ENCODE measurements at places on chromosomes 16 and 17.

DNA sequence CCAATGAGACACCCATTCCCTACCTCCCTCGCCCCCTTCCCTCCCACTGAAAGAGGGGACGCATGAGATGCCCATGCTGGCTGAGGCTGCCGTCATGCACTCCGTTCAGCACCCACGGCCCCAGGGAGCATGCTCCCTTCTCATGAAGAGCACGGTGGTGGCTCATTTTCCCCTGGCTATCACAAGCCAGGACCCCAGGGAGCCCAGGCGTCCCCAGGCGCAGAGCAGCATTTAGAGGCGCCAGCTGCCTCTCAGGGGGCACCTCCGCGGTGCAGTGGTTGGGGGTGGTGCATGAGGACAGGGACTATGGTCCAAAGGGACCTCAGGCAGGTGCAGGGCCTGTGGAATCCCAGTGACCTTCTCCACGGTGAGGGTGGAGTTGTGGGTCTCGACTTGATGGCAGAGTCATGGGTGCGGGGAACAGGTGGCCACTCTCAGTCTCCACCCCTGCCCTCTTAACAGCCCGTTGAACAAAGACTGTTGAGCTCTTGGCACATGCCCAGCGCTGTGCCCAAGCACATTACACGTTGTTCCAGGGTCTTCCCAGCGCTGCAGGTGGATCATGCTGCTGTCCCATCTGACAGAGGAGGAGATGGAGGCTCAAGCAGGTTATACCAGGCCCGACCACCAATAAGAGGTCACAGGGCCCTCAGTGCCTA is 13.6 kb downstream of the KIF19 start:
- no peak for DNase-seq

DNA sequence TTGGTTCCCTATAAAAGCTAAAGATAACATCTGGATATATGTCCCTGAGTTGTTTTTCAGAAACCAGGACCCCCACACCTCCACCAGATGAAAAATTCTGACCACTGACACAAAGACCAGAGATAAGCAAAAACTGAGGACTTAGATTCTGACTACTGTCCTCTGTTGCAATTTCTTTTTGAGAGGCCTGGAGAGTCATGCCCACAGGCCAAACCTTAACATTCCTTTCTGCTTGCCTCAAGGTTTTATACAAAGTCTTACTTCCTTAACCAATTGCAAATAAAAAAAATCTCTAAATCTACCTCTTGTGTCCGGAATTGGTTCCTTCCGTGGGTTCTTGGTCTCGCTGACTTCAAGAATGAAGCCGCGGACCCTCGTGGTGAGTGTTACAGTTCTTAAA is 228.5 kb downstream of the ABCC12 start:
- DNase-seq, result peak; percentile 13

DNA sequence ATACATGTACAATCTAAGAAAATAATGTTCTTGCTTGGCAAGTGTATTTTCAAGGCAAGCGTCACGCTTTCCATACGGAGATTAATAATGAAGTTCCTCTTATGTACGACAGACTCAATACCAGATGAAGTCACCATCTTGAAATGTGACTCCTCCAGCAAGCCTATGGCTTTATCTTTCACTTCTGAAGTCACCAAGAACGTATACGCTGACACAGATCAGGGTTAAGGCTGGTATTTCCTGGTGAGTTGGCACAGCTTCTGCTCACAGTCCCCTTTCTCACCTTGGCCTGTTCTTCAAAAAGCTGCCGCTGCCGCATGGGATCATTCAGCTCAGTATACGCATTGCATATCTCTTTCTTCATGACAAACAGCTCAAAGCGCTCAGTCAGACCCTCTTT is 6.1 kb upstream of the ADAT1 start:
- no peak for DNase-seq

- no peak for DNase-seq
Measured at GRCh38 chr16:12256921-12257320, 280.4 kb downstream of the SNX29 start.

DNA sequence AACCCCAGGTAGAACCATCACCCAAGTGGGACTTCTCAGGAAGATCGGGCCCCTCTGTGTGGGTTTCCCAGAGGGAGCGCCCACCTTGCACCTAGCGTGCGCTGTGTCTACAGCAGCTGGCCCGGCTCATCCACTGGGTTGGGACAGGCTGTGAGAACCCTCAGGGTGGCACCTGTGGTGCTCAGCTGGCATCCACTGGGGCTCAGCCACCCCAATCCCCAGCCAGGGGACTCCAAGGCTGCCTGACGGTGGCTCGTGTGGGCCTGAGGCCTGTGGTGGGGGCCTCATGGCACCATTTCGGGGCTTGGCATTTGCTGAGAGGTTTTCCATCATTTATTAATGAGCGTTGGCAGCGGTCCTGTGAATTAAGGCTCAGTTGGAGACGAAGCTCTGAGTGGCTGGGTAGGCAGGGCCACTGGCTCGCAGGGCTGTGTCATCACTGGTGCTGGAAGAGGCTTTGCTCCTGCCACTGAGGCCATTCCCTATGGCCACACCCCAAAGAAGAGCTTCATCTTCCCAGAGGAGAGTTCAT is 28.5 kb downstream of the CACNG4 start:
- DNase-seq, result no peak

- no peak for DNase-seq
Measured at GRCh38 chr17:9079461-9080103, 58.3 kb downstream of the NTN1 start.

DNA sequence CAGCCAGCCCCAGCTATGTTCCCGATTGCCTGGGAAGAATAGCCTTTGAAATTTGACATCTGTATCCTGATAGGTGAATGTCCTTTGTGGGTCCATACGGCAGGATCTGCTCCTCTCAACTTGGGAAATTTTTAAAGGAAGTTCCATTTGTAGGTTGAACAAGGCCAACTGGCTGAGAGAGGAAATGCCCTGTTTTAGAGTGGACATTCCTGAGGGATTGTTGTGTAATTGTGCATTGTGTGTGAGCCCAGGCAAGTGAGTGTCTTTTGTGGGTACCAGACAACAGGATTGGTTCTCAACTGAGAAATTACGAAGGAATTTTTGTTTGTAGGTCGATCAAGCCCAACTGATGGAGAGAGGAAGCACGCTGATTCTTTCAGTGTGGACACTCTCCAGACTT is 2.6 kb upstream of the CPHXL2 start:
- peak; percentile 6 for DNase-seq

DNA sequence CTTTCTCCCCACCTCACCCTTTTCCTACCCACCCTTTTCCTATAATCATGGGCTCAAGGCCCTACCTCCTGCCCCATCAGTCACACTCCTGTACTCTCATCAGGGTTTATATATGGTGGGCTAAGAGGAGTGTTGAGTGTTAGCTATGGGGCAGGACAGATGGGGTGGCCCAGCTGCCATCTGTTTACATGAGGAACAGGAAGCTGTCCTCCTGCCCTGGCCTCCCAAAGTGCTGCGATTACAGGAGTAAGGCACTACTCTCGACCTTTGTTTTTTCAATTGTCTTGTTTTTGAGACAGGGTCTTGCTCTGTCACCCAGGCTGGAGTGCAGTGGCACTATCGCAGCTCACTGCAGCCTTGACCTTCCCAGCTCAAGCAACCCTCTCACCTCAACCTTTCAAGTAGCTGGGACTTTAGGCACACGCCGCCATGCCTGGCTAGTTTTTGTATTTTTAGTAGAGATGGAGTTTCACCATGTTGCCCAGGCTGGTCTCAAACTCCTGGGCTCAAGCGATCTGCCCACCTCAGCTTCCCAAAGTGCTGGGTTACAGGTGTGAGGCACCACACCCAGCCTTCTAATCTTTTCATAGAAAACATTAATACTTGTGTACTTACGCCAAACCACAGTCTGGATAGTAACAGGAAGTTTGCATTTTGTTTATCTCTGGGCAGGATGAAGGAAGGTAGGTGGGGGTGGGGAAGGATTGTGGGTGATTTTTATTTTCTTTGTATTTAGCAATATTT is 1.6 kb downstream of the TRADD start:
- DNase-seq, result no peak

DNA sequence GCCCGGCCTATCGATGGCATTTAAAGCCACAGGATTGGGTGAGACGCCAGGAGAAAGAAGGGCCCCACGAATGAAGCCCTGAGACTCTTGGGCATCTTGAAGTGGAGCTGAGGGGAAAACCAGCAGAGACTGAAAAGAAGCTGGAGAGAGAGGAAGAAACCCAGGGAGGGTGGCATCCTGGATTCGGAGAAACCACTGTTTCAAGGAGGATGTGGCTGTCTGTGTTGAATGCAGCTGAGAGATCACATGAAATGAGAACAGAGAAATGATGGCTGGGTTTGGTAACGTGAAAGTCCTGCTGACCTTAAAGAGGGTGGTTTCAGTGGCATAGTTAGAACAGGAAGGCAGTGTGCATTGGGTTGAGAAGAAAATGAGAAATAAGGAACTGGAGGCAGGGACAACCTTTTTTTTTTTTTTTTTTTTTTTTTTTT is 3.8 kb downstream of the TNFSF12 start:
- no peak for DNase-seq

- no peak for DNase-seq
Measured at GRCh38 chr16:71565812-71566700, 10.8 kb downstream of the TAT start.

- no peak for DNase-seq
Measured at GRCh38 chr17:8153031-8153451, 837 bp upstream of the PER1 start.

- DNase-seq, result no peak
Measured at GRCh38 chr16:87764600-87765472, 950 bp downstream of the KLHDC4 start.

DNA sequence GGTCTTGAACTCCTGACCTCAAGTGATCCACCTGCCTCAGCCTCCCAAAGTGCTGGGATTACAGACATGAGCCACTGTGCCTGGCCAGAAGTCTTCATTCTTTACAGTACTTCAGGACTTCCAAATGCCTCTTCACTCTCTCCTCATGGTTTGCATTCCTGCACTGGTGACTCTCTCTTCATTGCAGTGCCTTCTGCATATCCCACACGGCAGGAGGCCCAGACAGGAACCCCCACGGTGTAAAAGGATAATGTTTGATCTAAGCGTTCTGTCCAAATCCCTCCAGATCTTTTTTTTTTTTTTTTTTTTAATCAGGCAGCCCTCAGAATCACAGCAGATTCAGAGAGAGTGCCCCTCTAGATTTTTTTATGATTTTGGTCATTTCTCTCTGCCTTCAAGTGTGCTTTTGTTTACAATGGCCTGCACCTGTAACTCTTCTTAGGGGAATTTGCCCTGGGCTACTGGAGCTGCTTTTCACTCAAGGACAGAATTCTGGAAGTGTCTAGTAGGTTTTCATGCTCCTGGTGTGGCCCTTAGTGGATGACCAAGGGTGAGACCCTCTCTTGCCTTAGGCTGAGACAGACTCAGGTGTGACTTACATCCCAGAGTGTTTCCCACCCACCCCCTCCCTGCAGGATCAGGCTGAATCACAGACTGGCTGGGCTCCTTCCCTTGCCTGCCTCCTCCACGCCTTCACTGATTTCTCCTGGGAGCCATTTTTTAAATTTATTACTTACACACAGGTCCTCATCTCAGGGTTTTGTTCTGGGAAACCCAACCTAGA is 19.8 kb upstream of the NF1 start:
- DNase-seq, result peak; percentile 89

DNA sequence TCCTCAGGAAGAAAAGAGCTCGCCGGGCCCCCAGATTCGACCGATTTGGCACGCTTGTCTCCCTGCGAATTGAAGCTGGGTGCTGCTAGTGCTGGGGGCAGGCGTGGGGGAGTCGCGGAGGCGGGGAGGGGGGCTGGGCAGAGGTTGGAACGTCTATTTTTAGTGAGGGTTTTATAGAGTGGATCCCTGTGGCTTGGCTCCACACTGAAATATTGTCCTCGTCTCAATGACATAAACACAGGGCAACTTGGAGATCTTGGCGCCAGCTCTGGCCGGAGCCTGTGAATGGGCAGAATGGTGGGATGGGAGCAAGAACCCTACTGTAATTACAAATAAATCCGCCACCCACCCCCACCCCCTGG is 15.7 kb upstream of the NOG start:
- no peak for DNase-seq

DNA sequence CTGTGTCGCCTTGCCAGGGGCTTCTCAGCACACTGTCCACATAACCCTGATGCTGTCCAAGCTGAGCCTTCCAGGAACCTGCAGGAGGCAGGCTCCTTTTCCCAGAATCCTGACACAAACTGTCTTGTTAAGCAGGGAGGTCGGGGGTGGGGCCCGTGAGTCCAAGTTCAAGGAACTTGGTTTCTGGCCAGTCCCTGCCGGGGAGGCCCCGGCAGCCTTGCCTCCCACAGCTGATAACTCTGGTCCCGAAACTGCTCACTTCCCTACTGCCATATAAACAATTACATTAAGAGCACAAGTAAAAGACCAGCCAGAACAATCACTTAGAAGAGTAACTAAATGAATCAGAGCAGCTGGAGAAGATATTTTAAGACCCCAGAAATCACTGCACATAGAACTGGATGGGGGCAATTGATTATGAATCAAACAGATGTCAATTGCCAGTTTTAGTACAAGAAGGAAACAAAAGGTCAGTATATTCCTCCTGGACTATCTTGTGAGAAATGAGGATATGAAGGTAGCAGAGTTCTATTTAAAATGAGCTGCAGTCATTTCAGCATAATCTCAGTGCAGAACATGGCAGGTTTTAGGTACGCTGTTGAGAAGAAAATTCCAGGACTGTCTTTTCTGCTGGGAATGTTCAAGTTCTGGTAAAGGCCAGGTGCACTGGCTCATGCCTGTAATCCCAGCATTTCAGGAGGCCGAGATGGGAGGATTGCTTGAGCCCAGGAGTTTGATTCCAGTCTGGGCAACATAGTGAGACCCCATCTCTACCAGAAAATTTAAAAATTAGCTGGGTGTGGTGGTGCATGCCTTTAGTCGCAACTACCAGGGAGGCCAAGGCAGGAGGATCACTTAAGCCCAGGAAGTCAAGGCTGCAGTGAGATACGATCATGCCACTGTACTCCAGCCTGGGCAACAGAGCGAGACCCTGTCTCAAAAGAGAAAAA is 169.8 kb downstream of the PITPNC1 start:
- peak; percentile 53 for DNase-seq

- DNase-seq, result peak; percentile 25
Measured at GRCh38 chr17:66737524-66737923, 97.4 kb upstream of the CACNG5 start.

DNA sequence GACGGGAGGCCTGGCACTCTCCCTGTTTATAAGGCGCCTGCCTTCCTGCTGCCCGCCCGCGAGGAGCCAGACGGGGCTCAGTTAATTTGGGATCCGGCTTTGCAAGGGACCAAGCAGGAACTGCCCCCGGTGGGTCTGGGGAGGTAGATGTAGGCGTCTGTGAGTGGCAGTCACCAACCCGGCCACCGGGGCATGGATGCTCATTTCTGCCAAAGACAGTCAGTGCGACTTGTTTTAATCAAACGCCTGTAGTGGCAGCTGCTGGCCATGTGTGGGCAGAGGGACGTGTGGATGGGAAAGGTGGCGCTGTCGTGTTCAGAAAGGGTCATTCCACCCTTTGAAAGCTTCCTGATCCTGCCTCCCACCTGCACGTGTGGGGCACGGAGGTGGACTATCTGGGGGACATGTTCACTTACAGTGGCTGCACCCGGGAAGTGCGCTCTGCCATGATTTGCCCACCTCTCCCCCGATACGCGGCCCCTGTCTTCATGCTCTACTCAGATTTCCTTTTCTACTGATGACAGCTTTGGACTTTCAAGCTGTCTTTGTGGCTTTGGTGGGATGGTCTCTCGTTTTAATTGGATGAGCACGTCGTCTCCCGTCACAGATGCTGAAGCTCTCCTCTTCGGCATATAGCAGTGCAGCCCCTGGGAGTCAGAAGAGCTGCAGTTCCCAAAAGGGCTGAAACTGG is 60.3 kb upstream of the CIBAR2 start:
- DNase-seq, result peak; percentile 68
